Stimulated activated CD4-positive, alpha-beta T cell treated with anti-CD3 and anti-CD28 coated beads, TNF-alpha, amount 100 ng/mL, for 24 hours (primary cell): ENCODE measurements at places on chromosomes 13 and 19.

DNA sequence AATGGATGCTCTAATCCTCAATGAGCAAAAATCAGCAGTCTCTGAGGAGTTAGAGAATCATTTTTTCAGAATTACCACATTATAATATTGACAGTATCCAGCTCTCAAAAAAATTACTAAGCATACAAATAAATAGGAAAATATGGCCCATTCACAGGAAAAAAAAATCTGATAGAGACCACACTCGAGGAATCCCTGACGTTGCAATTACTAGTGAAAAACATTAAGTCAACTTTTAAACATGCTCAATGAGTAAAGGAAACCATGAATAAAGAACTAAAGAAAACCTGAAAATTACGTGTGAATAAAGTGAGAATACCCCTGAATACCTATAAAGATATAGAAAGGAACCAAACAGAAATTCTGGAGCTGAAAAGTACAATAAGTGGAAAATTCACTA lies 38.7 kb upstream of the ZNF780A start:
- no peak for DNase-seq

DNA sequence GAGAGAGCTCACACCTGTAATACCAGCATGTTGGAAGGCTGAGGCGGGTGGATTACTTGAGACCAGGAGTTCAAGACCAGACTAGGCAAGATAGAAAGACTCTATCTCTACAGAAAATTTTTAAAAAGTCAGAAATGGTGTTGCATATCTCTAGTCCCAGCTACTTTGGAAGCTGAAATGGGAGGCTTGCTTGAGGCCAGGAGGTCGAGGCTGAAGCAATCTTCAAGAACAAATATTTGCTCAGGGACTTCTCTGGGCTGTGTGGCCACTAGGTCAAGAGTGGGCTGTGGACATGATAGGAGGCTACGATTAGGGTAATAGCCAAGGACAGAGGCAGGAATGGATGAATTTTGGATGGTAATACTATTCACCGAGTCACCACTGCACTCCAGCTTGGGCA lies 135.8 kb upstream of the PEG3 start:
- no peak for DNase-seq

- no peak for DNase-seq
Measured at GRCh38 chr19:9877780-9878510, 42.8 kb downstream of the PIN1 start.

- no peak for DNase-seq
Measured at GRCh38 chr19:39203372-39204341, at the start of gene SYCN. TSS of gene SYCN (minus strand) at chr19:39204263. CDS start at chr19:39204254, 9 bp downstream.
